NCI-H1930 (cell line): ENCODE measurements at places on chromosomes 12 and 14.

GRCh38 chr14:79916281-79916680 is 295.0 kb downstream of the DIO2 start:
- DNase-seq = no peak

GRCh38 chr12:125492354-125493270 is 427.4 kb downstream of the AACS start:
- DNase-seq = no peak

- no peak for DNase-seq
Observed at GRCh38 chr12:14362352-14362751, 3.1 kb upstream of the ATF7IP start.

DNA sequence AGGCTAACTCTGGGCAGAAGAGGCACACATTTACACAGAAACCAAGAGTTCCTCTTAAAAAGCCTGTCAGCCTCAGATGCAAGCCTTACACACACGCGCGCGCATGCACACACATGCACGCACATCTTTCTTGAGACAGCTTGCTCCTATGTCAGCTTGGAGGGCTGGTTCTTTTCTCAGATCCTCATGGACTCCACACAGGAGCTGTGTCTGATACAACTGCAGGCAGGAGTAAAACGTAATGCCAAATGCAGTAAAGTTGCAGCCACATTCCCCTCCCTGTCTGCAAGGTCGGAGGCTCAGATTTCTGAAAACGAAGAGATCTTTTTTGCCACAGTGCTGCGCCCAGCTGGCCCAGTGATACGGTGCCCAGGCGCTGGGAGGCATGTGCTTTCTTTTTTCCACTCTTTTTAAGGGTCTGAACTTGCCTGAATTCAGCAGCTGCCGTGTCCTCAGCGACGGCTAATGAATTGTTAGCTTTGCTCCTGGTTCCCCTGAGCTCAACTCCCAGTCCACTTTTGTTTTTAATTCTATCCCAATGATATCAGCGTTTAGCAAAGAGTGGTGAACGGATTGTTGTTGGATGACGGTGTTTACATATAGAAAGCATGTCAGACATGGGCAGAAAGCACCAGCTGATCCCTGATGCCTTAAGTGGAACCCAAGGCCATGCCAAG is 72.9 kb upstream of the FOXN3 start:
- no peak for DNase-seq

- DNase-seq = no peak
Observed at GRCh38 chr12:2323532-2324255, 270.9 kb downstream of the CACNA1C start.

DNA sequence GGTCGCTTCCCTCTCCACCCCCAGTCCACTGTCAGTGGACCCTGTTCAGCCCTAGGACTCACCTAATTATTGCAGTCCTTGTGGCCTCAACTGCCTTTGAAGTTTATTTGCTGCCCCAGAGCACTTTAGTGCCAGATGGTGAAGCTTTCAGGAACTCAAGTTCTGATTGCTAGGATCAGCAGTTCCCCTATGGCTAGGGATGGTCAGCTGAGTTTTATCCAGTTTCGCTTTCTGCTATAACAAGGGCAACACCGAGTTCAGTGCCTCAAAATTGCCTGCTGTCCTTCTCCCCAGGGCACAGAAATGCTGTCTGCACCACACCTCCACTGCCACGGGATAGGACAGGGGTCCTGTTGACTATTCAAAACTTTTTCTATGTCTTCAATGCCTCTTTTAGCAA is 295.0 kb downstream of the GPHN start:
- DNase-seq = no peak

DNA sequence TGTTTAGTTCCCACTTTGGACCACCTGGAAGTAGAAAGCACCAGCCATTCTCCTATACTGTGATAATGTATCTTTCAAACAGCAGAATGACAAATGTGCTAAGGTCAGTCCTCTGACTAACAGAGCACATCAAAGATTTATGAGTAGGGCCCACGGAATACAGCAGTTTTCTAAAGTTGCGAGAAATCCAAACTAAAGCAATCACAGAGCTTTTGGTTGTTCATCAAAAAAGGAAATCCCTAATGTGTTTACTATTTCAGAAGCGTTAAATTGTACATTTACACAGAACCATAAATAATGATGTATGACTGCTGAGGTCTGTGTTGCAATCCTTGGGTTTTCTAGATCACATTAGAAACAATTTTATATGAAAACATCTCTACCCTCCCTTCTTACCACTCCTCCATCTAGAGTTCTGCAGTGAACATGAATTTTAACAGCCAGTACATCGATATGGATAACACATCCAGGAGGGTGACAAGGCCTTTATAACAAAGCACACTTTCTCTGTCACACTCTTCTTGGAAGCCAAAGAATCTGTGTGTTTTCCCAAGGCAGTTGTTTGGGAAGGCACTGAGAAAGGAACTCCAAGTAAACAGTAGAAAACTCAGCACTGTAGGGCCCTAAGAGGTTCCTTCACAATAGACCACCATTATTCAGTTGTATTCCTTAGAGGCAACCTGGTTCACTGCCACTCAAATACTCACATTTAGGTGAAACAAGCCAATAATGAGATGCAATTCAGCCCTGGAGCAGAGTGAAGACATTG is 7.3 kb downstream of the KITLG start:
- no peak for DNase-seq

- DNase-seq = no peak
Observed at GRCh38 chr12:31405021-31405420, 79.1 kb upstream of the SINHCAF start.

DNA sequence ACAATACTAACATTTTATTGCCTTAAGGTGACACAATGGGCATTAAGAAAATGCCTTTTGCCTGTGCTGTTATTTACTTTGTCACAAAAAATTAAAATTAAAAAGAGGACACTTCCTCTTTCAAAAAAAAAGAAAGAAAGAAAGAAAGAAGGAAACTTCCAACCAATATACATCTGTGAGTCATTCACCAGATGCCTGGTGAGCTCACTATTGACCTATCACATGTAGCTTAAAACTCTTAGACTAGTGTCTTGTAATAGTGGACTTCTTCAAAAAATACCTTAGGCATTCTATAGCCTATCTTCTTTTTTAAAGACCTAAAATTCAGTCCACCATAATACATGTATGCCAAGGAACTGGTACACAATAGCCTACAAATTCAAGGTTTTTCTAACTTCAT is 4.9 kb upstream of the SOX5 start:
- no peak for DNase-seq

DNA sequence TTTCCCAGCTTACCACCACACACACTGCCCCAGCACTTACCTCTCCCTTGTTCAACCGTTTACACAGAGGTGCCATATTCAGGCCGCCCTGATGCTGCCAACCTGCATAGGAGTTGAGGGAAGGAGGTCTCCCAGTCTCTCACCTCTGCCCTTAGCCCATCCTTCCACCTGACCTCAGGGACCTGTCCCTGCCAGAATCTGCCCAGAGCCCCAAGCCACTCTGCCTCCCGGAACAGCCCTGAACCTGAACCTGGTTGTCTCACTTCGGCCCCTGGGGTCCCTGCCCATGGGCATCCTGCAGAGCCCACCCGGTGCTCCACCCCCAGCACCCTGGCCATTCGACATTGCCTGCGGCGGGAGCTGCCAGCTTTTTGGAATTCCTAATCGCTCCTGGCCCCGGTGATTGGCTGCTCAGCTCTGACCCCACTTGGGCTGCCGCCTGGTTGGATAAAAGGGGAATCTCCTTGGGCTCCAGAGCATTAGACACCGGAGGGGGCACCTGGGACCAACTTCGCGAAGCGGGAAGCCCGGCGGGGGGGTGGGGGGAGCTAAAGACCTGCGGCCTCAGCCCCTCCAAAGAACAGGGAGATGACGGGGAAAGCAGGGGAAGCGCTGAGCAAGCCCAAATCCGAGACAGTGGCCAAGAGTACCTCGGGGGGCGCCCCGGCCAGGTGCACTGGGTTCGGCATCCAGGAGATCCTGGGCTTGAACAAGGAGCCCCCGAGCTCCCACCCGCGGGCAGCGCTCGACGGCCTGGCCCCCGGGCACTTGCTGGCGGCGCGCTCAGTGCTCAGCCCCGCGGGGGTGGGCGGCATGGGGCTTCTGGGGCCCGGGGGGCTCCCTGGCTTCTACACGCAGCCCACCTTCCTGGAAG is at the start of gene VSX2:
Gene VSX2, plus strand, starts transcription at position 476 of the 874 bp plus-strand sequence. Its CDS starts 113 bp downstream, at position 589.
- DNase-seq = no peak

DNA sequence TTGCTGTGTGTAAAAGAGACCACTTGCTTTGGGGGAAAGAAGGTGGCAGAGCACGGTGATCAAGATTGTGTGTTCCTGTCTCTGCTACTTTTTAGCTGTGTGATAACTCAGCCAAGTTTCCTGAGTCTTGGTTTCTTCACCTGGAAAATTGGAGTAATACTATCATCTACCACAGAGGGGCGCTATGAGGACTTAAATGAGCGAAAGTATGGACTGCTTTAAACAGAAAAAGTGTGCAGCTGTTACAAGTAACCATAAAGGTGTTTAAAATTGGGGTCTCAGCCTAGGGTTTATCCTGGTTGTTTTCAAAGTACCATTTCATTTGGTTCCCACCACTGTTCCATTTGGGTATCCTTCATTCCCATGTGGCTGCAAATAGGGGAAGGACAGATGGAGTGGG is 65.9 kb upstream of the WSCD2 start:
- DNase-seq = no peak

DNA sequence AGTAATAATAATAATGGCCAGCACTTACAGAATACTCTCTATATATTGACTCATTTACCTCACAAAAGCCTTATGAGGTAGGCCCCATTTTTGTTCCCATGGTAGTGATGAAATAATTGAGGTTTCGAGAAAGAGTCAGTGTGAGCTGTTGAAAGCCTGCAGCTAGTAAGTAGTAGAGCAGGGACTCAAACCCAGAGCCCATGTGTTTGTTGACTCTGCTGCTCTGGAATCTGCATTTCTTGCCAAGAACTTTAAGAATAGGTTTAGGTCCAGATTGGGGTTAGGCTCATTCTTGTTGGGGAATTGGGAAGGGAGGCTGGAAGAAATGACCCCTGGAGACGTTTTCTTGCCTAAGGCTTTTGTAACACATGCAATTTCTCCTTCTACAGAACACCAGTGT is 27.9 kb downstream of the DYRK4 start:
- no peak for DNase-seq

DNA sequence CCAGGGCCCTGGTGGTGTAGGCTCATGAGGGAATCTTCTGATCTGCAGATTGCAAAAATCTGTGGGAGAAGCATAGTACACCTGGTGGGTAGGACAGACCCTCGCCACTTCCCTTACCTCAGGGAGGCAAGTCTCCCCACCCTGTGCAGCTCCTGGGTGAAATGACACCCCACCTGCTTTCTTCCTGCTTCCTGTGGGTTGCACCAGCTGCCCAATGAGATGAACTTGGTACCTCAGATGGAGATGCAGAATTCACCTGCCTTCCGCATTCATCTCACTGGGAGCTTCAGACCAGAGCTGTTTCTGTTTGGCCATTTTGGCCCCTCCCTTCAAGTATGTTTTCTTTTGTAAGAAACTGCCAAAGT is 4.7 kb downstream of the CLEC2D start:
- DNase-seq = no peak

- DNase-seq = no peak
Observed at GRCh38 chr12:12992418-12993130, 7.5 kb downstream of the HEBP1 start.

- DNase-seq = no peak
Observed at GRCh38 chr12:78739653-78740052, 124.9 kb upstream of the SYT1 start.

DNA sequence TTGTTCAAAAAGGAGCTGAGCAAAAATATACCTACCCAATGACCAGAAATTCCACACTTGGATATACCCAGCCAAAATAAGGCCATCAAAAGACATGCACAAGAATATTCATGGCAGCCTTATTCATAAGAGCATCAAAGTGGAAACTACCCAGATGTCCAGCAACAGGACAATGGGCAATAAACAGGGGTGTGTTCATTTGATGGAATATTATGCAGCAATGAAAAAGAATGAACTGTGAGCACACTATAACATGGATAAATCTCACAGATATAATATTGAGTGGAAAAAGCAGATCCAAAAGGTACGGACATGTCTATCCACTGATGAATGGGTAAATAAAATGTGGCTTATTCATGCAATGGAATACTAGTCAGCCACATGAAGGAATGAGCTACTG is 209.2 kb upstream of the LHX5 start:
- no peak for DNase-seq

DNA sequence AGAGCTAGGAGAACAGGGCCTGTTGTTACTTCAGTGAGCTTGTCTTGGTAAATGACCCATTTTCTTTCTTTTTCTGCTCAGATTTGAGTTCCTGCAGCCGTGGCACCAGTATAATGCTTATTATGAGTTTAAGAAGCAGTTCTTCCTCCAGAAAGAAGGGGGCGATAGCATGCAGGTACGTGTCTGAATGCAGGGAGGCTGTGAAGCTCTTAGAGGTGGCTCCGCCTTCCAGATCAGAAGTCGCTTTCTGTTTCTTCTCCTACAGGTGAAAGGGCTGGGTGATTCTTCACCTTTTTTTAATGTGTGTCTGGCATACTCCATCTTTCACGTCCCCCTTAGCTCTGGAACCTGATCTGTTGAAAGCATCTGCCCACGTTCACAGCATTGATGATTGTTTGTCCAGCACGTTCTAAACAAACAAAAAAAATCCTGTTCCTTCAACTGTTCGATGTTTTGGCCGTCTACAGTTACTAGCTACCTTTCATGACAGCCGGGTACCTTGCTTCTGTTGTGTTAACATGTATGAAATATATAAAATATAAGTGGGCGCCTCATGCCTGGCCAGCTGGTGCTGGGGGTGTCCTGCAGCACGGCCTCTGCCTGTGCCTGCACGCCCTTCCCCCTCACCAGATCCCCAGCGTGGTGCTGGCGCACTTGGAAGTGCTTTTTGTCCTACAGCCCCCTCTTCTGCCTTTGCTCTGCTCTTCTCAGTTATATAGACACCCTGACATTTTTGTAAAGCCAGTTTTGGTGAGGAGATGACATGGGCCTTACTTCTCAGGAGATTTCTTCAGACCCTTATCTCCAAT is 44.6 kb downstream of the SFSWAP start:
- no peak for DNase-seq

DNA sequence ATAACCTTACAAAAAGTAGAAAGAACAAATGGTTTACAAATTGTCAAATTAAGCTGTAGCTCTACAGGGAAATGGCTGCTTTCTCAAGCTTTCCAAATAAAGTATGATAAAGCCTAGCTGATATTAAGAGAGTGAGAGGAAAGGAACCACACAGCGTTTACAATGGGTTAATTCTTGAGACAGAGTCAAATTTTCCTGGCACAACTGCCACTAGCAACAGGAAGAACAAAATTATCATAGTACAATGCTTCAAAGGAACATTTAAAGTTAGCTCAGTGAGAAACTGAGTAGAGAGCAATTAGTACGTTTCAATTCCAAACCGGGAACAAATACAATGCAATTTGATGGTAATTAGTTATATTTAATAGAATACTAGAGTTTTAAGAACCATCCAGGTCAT is 116.0 kb downstream of the PPP1R12A start:
- DNase-seq = no peak

- no peak for DNase-seq
Observed at GRCh38 chr14:92105893-92106142, 564 bp downstream of the ATXN3 start.

- no peak for DNase-seq
Observed at GRCh38 chr14:84421621-84422020, 1108.3 kb upstream of the FLRT2 start.

DNA sequence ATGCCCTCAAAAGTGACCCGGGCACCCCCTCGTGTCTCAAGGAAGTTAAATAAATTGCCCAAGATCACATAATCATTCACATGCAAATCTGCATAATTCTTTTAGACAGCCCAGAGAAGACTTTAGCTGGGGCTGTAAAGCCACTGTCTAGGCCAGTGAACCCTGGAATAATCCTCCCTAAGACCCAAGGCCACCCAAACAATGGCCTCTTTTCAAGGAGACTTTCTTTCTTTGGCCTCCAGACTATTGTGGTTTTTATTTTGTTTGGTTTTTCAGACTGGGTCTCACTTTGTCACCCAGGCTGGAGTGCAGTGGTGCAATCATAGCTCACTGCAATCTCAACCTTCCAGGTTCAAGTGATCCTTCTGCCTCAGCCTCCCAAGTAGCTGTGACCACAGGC is 10.6 kb downstream of the SVOP start:
- no peak for DNase-seq
